ENCODE measurements at places on chromosomes 4 and X.

DNA sequence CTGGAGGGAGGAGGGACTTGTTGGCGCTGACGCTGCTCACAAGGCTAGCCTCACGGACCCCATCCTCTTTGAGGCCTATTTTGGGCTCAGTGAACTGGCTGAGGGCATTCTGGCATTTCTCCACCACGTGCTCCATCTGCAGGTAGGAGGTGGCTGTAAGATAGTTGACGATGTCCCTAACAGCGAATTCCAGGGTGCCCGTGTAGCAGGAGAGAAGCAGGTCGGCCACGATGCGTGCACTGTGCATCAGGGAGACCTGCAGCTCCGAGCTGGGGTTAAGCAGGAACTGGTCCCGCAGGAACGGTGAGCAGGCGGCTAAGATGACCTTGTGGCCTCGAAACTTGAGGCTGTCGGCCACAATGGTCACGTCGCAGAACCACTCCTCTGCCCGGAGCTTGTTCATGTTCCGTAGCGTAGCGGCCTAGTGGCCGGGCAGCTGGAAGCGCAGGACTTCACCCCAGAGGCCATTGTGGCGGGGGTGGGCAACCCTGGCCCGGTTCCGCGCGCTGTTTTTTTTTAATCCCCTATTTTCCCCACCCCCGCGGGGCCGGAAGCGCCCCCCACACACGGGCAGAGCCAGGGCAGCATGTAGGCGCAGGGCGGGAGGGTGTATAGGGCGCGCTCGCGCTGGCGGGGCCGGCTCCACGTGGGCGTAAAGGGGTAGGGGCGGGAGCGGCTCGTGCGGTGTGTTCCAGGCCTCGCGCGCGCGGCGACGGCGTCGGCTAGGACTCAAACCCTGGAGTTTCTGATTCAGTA, 73.2 kb downstream of the UBE2K start:
- no peak for DNase-seq

- peak; percentile 41 for DNase-seq
Measured at GRCh38 chr4:65670331-65671031, at the start of gene EPHA5. TSS of gene EPHA5 (minus strand) at chr4:65670489. CDS start at chr4:65669742, 747 bp downstream.

- DNase-seq, result no peak
Measured at GRCh38 chr4:93646233-93646930, 182.2 kb upstream of the ATOH1 start.

GRCh38 chr4:48194971-48195370, 60.9 kb upstream of the TXK start:
- DNase-seq, result no peak

DNA sequence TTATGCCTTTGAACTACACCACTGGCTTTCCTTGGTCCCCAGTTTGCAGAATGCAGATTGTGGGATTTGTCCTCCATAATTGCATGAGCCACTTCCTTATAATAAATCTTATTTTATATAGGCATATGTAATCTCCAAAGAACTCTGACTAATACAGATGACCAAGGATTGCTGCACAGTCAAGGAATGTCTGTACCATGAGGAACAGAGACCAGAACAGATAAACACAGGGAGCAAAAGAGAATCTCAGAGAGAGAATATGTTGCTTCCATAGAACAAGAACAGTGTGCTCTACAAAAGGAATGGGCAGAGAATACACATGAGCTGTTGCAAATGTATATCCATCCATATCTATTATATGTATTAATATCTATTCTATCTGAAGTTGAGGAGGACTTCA, 111.1 kb downstream of the ADRA2C start:
- DNase-seq, result no peak

DNA sequence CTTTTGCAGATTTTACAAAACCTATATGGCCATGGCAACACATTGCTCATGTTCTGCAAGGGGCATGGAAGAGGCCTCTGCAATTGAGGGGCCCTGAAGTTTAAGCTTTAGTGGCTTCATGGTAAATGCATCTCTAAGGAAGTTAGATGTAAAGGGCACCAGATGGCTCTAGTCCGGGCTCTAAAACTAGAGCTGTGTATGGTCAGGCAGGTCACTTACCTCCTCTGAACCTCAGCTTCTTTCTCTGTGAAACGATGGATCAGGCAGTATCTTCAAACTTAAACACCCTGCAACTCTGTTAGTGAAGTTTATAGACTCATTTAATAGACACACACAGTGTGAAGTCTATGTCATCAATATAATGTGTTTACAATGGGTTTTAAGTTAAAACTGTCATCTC, 10.0 kb downstream of the MAGEB17 start:
- DNase-seq, result no peak

DNA sequence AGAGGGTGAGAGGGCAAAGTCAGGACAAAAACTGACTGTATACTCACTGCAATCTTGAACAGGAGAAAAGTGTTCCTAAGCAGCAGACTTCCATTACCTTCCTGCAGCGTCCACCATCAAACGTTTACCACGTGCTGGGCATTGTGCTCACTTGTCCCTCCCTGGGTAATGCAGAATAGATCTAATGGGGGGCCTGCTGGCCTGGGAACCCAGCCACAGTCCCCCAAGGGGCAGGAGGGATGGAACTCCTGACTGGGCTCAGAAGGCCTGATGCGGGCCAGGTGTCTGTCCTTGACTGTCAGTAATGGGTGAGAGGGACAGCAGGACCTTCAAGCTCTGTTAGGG, 37.6 kb upstream of the FAM156A start:
- no peak for DNase-seq

DNA sequence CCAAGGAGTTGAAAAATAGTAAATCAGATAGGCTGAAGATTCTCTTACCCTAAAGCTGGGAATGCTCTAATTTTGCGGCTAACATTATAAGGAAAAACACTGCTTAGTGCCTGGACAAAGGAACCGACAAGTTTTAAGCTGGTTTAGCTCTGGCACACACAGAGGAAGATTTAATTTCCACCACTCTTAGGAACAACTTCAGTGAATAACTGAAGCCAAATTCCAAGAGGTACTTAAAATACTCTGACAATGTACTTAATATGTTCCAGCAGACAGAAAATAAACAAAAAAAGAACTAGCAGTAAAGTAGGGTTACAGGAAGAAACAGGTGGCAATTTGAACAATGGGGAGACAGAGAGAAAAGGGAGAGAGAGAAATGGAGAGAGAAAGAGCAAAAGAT, 340.8 kb upstream of the NDST4 start:
- no peak for DNase-seq

DNA sequence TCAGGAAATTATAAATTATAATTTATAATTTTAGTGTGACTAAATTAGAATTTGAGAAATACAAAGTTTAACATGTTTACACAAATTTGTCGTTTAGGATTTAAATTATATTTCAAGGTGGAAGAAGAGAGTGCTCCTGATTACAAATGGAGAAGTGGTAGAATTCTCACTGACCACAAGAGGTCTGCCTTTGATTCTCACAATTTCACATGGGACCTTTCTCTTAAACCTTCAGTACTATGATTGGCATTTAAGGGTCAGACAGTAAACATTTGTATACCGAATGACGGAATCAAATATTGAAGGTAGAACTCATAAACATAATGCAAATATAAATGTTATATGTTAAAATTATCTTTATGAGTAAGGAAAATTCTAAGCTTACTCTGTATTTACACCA, 171.7 kb downstream of the SLIT2 start:
- DNase-seq, result no peak

- no peak for DNase-seq
Measured at GRCh38 chr4:142959173-142959572, 113.1 kb upstream of the INPP4B start.

DNA sequence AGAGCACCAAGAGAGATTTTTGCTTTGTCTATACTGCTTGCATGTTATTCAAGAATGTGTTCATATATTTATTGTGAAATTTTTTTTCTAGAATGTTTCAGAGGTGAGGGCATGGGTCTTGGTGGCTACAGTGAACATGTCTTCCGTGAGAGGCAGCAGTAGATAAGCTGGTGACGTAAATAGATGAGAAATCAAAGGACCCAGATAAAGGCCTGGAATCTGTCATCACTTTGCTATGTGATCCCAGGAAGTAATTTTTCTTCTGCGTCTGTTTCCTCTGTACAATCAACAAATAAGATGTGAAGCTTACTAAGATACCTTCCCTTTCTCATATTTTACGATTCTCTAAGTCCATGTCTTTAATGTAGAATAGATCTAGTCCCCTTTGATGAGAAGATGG, 129.1 kb downstream of the COL4A6 start:
- DNase-seq, result no peak

GRCh38 chr4:145920205-145920604, 18.4 kb downstream of the ZNF827 start:
- DNase-seq, result peak; percentile 87

GRCh38 chr4:39470402-39470801, 11.5 kb downstream of the LIAS start:
- DNase-seq, result no peak

DNA sequence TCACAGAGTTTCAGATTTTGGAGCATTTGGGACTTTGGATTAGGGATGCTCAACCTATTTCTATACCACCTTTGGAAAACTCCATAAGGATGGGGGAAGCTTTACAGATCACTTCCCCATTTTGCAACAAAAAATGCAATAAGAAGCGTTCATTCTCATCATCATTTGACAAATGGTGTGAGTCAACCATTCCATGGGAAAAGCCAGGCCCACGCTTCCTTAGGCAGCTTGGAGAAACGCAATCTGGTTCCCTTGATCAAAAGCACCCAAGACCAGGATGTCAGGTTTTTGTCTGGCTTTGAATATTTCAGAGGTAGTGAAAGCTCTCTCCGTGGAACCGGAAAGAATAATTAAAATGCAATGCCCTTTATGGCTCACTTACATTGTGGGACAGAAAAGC, 79.3 kb upstream of the C4orf50 start:
- DNase-seq, result no peak
